ENCODE measurements at places on chromosomes 7 and 10.
A peak's percentile ranks its signal among the peaks of the same experiment; 100 is the strongest.

DNA sequence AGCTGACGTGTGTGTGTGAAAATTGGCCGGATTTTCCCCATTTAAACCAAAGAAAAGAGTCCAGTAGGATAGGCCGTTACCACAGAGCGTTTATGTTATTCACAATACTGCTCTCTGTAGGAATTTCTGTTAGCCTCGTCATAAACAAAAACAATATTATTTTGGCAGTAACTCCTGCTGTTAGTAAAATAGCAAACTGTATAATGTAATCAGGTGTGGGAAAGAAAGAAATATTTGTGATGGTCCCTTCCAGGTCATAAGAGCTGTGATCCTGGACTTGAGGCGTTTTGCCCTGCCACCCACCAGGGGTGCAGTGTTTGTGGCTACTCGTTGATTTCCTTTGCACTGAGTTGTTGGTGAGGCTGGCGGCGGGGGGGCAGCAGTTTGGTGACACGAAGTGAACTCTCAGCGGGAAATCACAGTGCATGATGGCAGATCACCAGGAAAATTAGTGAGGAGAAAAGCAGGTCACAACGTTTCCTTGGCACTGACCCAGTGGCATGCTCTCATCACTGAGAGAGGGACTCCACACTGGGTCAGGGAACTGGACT lies 2.8 kb downstream of the EEPD1 start:
- DNase-seq: no peak

GRCh38 chr7:28389504-28390395 lies 22.6 kb upstream of the CREB5 start:
- no peak for DNase-seq

- no peak for DNase-seq
These were observed 53.5 kb downstream of the ABLIM1 start for GRCh38 chr10:114604357-114605130.

DNA sequence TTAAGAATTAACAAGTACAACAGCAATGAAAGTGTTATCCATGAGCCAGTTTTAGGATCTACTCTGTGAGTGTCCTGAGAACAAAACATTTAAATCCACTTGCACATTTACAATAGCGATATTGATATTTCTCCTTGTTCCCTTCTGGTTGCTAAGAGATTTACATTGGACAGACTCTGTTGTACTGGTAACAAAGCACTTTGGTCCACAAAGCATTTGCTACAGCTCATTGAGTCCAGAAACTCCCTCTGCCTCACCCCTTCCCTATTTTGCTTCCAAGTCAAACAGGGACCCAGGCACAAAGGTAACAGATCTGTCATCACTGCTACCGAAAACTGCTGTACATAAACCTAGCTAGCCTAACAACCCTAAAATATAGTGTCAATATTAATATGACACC lies 2.1 kb downstream of the ANK3 start:
- DNase-seq: no peak

- DNase-seq: no peak
These were observed 2.2 kb upstream of the SUN1 start for GRCh38 chr7:830069-830468.

- no peak for DNase-seq
These were observed 94.5 kb downstream of the KIF20B start for GRCh38 chr10:89795840-89796239.

GRCh38 chr7:3897430-3898372 lies 596.6 kb downstream of the SDK1 start:
- DNase-seq: peak; percentile 13

DNA sequence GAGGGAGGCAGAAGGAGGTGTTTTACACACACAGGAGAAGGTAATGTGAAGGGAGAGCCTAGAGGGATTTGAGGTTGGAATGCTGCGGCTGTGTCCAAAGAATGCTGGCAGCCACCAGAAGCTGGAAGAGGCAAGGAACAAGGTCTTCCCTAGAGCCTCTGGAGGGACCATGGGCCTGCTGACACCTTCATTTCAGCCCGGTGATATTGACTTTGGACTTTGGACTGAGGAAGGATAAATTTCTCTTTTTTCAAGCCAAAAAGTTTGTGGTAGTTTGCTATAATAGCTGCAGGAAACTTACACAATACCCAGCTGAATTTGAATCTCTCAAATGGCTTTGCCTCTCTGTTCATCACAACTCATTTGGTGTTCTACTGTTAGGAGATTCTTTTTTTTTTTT lies 34.6 kb downstream of the UBN2 start:
- DNase-seq: no peak

DNA sequence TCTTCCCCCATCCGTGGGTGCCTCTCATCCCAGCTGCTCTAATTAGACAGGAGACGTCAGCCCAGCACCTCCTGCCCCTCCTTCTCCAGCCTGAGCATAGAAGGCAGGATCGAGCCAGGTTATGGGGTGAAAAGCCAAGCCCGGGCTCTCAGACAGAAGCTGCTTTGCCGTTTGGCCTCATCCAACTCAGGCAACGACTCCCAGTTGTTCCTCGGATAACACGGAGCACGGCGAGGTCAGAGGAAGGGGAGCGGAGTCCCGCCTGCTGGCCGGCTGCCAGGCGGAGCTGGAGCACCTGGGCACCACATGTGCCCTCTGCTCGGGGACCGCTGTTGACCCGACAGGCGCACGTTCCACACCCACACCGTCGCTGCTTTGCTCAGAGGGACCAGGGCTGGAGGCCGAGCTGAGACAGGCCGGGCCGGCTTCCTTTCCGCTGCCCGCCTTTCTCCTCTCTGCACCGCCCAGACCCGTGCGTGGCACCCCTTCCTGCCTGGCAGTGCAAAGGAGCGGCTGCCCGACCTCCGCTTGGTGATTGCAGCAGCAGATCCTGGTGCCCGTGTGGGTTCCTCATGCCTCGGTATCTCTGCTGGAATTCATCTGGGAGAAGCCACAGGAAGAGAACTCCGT lies 21.6 kb upstream of the UNCX start:
- DNase-seq: no peak
